ENCODE measurements at places on chromosomes 12 and 14.

DNA sequence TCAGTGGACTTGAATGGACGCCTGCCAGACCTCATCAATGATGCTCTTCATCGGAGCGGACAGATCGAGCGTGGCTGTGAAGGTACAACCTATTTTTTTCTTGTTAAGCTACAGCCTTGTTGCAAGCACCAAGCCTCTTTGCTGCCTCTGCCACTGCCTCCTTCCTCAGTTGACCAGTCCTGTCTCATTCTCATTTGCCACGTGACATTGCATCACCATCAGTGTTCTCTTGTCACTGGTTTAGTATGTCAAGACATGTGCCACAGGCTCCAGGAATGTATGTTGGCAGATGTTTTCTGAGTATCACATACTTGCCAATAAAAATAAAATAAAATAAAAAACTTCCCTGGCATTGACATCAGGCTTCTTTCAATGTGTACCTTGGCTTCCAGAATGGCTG is 798.1 kb downstream of the NRXN3 start:
- DNase-seq = no peak

- DNase-seq = no peak
Measured at GRCh38 chr12:93006471-93007208, 77.5 kb upstream of the EEA1 start.

- no peak for DNase-seq
Measured at GRCh38 chr12:109131154-109132050, 15.0 kb downstream of the ACACB start.

- peak; percentile 7 for DNase-seq
Measured at GRCh38 chr14:58151133-58152013, 640 bp downstream of the ARMH4 start.

- DNase-seq = no peak
Measured at GRCh38 chr12:89345830-89346740, 6.2 kb downstream of the DUSP6 start.

DNA sequence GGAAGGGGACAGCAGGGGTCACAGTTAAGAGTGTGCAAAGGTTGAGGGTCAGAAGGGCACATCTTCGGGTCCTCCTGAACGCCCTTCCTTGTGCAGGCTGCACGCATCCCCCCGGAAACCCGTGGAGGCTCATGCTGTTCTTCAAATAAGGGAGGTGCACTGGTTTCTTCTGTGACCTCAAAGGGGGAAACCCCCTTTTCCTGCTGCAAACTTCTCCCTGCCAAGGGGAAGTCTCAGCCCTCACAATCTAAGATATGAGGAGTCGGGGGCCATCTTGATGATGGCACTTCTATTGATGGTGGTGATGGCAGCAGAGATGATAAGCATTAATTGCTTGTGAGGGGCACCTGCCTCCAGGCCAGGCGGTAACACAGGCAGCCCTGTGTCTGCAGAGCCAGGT is 40.0 kb downstream of the ISCA2 start:
- DNase-seq = no peak

GRCh38 chr12:117140397-117141096 is 41.3 kb upstream of the TESC start:
- DNase-seq = no peak

- no peak for DNase-seq
Measured at GRCh38 chr14:94088516-94088915, 7.4 kb downstream of the IFI27L1 start.

- DNase-seq = no peak
Measured at GRCh38 chr14:77316872-77317301, 3.8 kb downstream of the POMT2 start.

- no peak for DNase-seq
Measured at GRCh38 chr12:123232472-123232806, 502 bp downstream of the MPHOSPH9 start.

DNA sequence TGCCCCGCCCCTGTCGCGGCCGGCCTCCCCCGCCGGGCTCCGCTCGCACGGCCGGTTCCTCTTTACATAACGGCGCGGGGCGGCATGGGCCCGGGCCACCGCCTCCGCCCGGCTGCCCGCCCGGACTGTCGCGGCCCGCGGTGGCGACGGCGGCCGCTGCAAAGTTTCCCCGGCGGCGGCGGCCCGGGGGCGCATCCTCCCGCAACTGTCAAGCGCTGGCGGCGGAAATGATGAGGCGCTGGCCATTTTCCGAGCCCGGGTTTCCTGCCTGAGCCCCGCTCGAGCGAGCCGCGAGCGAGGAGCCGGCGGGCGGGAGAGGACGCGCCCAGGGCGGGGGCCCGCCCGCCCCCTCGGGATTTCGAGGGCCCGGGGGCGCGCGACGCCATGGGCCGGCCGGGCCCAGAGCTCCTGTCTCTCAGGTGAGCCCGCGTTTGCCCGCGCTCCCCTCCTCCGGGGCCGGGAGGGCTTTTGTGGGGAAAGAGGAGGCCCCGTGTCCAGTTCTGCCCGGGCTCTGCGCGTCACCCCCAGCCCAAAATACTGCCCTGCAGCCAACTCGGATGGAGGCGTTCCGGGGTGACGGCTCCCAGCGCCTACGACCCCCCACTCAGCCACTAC is at the start of gene SH2B3:
Gene SH2B3, plus strand, starts transcription at position 65 of the 615 bp plus-strand sequence. CDS start 12,223 bp downstream, outside the sequence.
- DNase-seq = no peak

- DNase-seq = no peak
Measured at GRCh38 chr12:93200291-93200917, 177.3 kb upstream of the NUDT4 start.

DNA sequence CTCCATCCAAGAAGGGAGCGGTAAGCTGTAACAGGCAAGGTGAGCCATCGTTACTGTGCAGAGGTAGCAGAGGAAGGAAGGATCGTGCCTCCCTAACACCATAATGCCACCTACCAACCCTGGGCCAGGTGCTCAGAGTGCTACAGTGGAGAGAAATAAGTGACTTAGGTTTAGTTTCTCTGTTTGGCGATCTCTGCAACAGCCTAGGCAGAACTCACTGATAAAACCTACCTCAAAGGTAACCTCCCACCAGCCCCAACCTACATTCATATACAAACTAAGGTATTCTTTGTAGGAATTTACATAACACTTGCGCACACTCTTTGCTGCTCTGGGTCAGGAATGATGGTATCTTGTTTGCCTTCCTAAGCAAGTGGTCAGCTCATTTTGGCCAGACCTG is 93.4 kb upstream of the TMEM132D start:
- DNase-seq = no peak

DNA sequence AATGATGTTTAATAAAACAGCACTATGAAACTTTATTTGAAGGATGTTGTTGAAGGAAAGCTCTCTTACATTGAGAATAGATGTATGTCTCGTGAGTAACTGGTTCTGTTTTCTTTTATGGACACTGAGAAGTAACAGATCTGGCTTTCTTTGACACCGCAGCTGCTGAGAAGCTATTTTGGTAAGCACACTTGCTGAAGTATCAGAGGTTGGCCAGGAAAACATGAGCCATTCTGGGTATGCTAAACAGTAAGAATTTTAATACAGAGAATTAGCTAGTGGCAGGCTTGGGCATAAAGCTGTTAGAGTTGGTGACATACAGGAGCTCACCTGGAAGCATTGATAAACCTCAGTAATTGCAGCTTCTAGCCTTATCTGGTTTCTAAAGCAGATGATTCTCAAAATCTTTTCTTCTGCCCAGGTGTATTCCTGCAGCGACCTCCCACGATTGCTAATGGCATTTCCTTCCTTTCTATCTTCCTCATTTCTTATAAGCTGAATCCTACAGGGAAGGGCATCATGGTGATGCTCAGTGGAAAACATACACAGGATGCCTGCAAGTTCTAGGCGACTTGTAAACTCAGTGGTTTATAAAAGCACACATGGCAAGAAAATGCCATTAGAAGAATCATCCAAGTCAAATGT is 291.6 kb upstream of the SLC16A7 start:
- DNase-seq = no peak

GRCh38 chr14:63290741-63291430 is 27.8 kb downstream of the GPHB5 start:
- DNase-seq = no peak

DNA sequence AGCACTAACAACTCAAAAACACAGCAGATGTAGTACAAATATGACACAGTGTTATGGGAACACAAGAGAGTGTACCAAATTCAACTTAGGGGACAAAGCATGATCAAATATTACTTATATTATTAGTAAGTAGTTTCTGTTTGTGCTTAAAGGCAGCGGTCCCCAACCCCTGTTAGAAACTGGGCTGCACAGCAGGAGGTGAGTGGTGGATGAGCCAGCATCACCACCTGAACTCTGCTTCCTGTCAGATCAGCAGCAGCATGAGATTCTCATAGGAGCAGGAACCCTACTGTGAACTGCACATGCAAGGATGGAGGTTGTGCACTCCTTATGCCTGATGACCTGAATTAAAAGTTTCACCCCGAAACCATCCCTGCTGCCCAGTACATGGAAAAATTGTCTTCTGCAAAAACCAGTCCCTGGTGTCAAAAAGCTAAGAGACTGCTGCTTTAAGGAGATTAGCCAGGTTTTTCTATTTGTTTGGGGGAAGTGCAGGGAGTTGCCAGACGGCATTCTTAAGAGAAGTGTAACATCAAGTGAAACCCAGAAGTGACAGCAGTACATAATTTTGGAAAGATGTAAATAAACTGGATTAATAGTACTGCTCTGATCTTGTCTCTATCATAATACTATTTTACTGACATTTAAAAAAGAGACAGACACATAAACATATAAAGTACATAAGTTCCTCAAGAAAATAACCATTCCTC is 26.7 kb downstream of the GTF2A1 start:
- no peak for DNase-seq

GRCh38 chr14:77271113-77271710 is at the start of gene NGB:
NGB (minus strand) TSS chr14:77271206; CDS start chr14:77270937, 269 bp downstream.
- DNase-seq = no peak

GRCh38 chr14:77267937-77268699 is 2.9 kb downstream of the NGB start:
- no peak for DNase-seq

DNA sequence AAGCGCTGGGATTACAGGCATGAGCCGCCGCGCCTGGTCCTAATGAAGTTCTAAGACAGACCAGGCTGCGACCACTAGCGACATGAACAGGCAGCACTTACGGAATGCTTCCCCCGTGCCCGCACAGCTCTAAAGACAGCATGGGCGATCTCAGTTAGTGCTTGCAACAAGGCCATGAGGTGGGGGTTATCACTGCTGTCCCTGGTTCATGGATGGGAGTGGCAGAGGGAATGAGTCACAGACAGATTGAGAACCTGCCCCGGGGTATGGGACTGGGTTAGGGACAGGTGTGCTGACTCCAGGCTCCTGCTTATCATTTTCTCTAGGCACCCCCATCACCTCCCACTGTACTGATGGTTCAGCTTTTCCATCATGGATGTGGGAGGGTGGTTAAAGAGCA is 160.9 kb downstream of the VRK1 start:
- DNase-seq = no peak

DNA sequence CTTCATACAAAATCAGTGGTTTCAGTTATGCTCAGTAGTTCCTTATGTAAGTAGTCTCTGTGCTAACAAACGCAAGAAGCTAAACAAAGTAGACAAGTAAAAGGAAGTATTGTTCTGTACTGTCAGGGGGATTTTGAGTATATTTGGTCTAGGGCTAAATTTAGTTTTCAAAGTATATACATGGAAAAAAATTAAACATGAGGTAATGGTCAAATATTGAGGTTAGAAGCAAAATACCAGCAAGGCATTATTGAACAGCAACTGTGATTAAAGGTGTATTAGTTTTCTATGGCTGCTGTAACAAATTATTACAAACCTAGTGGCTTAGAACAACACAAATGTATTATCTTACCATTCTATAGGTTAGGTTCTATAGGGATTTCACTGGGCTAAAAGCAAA is 18.8 kb downstream of the GNG2 start:
- DNase-seq = peak; percentile 3

DNA sequence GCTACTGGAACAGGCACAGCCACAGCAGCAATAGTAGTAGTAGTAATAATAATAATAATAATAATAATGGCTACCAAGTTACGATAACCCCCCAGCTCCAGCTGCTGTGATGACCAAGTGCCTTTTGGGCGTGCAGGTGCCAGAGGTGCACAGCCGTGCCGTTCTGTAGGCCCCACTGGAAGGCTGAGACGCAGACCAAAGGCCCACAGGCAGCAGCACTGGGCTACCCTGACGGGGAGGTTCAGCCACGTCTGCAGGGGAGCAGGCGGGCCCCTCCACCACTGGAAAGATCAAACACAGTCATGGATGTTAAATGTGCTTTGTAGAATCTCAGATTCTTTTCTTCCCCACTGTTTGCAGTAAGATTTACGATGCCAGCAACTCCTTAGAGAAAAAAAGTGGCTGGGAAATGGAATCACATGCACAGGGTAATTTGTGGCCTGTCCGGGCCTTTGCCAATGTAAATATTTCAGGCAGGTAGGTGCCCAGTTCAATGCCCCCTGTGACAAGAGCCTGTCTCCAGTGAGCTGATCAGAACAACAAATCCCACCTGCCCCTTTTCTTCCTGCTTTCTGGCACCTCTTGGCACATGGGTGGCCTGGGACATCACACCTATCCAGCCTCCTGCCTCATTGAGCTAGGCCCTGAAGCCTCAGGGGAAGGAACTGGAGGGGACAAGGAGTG is 32.6 kb downstream of the CCDC85C start:
- DNase-seq = no peak

- no peak for DNase-seq
Measured at GRCh38 chr14:90096566-90096965, 34.8 kb downstream of the KCNK13 start.

- no peak for DNase-seq
Measured at GRCh38 chr14:99201351-99202073, 70.5 kb downstream of the BCL11B start.

GRCh38 chr14:100703386-100704220 is 23.1 kb upstream of the DLK1 start:
- DNase-seq = no peak

DNA sequence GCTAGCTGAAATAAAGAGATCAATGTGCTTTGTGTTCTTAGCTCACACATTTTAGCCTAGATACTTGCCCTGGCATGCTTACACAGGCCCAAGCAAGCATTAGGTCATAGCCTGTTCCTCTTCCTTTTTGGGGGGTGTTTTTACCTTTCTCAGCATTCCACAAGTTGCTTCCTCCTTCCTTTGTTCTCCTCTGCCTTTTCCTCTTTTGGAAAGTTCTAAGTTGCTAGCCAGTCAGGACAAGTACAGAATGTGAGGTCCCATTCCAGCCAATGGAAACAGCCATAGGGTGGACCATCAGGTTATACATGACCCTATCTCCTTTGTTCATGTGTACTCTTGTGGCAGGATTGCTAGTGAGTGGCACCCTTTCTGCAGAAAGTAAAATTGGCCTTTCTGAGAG is 154.9 kb downstream of the RASSF9 start:
- DNase-seq = no peak
